GM13976 (cell line): ENCODE measurements at places on chromosomes 16 and 17.

DNA sequence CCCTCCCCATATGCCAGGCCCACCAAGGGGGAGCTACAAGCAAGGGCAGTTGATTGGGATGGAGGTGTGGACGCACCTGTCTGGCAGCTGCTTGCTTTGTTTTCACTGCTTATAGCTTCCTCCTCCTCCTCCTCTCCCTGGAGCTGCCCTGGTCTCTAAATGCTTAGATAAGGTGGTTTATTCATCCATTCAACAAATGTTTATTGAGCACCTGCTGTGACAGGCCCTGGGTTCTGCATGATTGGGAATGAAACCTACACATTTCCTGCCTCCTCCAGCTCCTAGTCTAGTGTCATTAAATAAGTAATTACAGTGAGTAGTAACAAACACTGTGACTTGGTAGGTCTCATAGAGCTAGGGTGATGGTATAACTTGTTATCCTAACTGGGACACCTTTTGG is 17.4 kb upstream of the MAP3K14 start:
- no peak for DNase-seq

DNA sequence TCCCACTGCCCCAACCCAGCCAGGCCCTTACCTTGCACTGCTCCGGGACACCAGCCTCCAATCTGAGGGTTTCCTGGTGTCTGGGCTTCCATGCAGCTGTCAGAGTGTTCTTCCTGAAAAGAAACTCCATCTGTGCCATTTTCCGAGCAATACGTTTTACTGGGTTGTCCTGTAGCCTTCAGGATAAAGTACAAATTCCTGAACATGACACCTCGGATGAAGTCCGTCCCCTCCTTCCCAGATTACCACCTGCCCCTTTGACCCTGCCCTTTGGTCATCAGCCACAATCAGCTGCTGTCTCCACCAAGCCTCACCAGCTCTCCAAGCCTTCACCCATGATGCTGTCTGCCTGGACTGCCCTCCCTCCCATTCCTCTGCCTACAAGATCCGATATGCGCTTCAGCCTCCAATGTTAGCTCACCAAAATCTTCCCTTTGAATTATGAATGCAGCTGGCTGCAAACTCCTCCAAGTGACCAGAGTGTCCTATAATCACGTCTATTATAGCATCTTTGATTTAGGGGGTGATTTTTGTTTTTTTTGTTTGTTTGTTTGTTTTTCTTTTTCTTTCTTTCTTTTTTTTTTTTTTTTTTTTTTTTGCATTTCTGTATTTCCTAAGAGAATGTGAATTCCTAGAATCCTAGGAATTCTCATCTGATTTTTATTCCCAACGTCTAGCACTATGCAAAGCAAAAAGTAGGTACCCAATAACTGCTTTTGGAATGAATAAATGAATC is 60.6 kb upstream of the KIFC3 start:
- DNase-seq, result no peak

GRCh38 chr17:77247609-77248008 is 106.8 kb downstream of the SEC14L1 start:
- no peak for DNase-seq

DNA sequence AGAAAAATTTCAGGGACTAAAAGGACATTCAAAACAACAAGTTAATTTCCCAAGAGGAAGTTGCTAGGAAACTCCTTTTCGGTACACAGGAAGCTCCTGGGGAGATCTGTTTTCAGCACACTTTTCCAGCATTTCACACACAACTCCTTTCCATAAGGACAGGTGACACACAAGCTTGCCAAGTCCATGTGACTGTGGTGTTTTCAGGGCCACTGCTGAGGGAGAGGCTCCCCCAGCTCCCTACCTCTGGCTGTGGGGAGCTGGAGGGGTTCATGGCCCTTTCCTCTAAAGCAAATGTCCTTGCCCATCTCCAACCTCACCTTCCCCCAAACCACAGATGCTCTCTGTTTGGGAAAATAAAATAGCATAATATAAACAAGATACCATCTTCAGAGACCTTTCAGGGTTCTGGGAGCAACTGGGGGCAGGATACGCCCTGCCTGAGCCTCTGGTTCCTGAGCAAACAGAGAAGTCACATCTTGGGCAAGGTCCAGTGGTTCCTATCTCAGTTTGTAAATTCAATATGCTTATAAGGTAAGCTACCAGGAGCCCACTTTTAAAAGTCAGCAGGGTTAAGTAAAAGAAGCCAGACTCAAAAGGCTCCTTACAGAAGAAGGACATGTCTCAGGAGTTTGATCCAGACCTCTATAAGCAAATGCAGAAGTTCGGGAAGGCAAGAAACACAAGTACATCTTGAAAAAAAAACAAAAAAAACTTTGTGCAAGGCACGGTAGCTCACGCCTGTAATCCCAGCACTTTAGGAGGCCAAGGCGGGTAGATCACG is 3.0 kb downstream of the PDZD9 start:
- no peak for DNase-seq

DNA sequence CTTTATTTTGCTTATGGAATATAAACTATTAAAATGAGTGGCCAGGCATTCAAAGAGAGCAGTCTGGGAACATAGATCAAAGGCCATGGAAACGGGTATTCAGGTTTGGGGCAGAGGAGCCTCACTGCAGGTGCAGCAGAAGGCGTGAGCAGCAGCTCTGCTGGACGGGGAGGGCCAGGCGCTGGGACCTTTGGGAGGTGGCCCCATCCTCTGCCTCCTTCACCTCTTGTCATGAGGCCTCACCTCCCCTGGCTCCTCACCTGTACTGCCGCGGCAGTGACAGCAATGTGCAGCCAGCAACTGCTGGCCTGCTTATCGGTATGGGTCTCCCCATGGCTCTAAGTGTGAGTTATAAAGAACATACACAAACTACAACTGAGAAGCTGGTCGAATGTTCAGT is 109.4 kb downstream of the CDK5R1 start:
- no peak for DNase-seq

DNA sequence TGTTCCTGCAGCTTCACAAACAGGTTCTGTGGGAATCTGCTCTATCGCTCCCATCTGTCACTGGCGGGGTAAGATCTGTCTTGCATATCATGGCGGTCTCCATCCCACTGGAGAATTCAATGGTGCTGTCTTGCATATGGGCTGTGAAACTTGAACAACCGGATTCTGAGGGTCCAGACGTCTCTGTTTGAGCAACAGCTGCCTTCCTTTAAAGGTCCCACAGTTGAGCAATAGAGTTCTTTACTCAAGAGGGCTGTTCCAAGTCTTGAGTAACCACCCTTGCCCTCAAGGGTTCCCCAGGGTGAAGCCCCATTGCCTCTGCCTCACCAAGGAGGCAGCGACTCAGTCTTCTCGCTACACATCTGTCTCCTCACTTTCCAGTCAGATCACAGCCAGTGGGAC is 50.8 kb downstream of the ZFHX3 start:
- DNase-seq, result no peak

DNA sequence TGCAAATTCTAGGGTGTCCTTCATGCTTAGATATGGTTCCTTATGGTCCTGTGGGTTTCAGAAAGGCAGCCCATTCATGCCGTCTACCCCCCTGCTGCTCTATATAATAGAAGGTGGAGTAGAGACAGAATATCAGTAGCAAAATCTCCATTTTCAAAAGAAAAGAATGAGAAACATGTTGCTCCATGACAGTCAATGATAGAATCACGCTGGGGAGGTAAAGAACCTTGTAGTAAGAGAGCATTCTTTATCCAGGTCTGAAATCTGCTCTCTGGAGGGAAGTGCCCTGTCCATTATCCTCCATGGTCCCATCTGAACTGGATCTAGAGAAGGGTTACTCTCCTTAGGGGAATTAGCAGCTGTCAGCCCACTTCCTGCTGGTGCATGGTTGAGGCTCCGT is 272.8 kb downstream of the WWOX start:
- no peak for DNase-seq

DNA sequence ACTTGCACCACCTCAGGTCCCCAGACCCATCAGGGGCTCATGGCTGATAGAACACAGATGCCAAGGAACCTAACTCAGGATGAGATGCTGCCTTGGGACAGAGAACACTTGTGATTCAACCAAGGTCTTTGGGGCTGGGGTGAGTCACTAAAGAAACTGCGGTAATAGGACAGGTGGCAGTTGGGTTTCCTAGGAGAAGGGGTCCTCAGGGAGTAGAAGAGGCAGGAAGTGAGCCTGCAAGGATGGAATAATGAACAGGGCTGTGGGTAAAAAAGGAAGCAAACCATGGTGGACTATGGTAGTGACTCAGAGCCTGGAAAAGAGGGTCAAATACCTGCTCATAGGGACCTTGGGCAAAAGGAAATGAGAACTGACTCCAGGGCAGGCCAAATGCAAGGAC is 6.5 kb upstream of the PNPO start:
- DNase-seq, result no peak

- no peak for DNase-seq
These were observed 135.3 kb downstream of the UTP18 start for GRCh38 chr17:51395621-51396020.

DNA sequence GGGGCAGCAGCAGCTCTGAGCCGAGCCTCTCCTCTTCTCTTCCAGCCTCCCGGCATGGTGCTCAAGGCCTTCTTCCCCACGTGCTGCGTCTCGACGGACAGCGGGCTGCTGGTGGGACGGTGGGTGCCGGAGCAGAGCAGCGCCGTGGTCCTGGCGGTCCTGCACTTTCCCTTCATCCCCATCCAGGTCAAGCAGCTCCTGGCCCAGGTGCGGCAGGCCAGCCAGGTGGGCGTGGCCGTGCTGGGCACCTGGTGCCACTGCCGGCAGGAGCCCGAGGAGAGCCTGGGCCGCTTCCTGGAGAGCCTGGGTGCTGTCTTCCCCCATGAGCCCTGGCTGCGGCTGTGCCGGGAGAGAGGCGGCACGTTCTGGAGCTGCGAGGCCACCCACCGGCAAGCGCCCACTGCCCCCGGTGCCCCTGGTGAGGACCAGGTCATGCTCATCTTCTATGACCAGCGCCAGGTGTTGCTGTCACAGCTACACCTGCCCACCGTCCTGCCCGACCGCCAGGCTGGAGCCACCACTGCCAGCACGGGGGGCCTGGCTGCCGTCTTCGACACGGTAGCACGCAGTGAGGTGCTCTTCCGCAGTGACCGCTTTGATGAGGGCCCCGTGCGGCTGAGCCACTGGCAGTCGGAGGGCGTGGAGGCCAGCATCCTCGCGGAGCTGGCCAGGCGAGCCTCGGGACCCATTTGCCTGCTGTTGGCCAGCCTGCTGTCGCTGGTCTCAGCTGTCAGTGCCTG is 4.4 kb downstream of the PIGQ start:
- no peak for DNase-seq

DNA sequence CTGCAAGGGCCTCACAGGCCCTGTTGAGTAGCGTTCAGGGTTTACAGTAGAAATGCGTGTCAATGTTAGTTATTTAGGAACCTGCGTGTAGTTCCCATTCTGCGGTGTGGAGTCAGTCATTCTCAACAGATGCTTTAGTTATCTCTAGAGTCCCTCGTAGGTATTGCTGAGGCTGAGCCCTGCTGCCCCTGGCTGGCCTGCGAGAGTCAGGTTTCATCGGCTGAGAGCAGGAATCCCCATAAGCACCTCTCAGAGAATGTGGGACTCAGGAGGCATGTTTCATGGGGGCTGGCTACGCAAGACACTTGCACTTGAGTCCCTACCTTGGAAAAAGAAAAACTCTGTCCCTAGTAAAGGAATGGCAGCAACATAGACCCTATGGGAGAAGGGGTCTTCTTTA is 347.5 kb upstream of the ASIC2 start:
- DNase-seq, result no peak

GRCh38 chr16:27365142-27366089 is 36.6 kb upstream of the IL21R start:
- no peak for DNase-seq

DNA sequence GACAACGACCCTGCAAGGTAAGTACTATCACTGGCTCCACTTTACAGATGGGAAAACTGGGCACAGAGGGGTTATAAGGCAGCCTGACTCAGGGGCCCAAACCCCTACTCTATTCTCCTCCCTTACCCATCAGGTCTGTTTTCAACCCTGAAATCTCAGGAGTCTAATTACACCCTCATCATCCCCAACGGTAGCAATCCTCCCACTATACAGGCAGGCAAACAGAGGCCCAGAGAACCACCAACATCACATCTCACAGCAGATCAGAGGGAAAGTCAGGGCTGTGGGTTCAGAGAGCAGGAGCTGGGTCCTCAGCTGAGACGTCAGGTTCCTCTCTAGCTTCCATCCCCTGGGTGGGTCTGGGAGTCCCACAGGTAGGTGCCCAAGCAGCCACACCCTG is 16.5 kb downstream of the JUP start:
- DNase-seq, result no peak

DNA sequence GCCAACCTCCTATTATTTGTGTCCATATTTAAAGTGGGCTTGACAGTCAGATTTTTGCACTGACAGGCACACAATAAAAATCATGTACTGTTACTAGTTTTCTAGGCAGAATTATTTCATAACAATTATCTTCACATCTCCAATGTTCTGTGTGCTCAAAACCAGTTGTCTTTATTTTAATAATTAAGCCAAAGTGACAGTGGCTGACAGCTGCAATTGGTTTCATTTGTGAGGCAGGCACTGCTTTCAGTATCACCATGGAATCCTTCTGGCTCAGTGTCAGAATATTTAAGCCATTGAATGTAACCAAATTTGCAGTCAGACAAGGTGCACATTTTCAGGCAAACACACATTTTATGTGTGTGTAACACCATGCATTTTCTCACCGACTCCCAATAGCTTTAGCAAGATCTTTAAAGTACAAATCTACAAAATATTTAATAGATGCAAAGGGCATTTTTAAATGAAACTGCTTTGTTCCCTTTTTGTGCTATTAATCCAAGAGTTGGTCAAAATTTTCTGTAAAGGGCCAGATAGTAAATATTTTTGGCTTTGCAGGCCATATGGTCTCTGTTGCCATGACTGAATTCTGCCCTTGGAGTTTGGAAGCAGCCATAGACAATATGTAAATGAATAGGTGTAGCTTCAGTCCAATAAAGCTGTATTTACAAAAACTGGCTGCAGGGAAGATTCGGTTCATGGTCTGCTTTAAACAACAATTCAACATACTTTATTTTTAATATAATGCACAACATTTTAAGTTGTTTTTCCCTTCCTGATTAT is 486.0 kb downstream of the KCNJ2 start:
- no peak for DNase-seq

- DNase-seq, result no peak
These were observed 13.9 kb upstream of the PMP22 start for GRCh38 chr17:15278924-15279477.
